ENCODE measurements at places on chromosomes 11 and 22. TPM values are rescaled to one million over a fixed set of nuclear protein-coding genes. Genes with fewer than 3 reads are reported as not detected.

The NAALADL1 gene
- total RNA-seq = 6.1 TPM

The MS4A6E gene
- total RNA-seq = not detected

The CCDC34 gene
- 0.89 TPM for total RNA-seq

The LYVE1 gene
- total RNA-seq = not detected

Data from CD8-positive, alpha-beta T cell (primary cell).